Fibroblast of mammary gland (primary cell): ENCODE measurements at places on chromosomes 3 and 15.
A peak's percentile ranks its signal among the peaks of the same experiment; 100 is the strongest.

- DNase-seq = no peak
Measured at GRCh38 chr3:39180183-39180545, 12.2 kb downstream of the XIRP1 start.

DNA sequence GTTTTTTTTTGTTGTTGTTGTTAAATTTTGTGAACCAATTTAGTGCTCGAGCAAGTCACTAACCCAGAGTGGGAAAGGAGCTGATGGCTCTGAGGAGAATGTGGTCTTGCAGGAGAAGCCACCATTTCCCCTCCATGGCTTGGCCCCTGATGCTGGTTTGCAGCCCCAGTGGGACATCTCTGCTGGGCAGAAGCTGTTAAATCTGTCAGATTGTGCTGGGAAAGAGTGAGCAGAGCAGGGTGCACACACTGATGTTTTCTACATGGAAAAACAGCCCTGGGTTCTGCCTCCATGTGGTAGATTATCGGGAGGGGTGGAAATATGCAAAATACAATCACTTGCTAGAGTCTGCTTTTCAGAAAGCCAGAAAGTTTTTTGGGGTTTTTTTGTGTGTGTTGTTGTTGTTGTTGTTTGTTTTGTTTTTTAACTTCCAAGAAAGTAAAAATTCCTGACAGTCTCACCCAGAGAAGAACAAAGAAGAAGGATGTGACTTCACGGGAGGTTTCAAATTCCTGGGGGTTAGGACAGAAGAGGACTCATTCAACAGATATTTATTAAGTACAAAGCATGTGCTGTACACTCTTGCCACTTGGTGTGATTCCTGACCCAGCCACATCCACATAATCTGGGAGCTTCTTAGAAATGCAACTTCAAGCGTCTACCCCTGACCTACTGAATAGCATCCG, 133.7 kb downstream of the FOXB1 start:
- peak; percentile 8 for DNase-seq

DNA sequence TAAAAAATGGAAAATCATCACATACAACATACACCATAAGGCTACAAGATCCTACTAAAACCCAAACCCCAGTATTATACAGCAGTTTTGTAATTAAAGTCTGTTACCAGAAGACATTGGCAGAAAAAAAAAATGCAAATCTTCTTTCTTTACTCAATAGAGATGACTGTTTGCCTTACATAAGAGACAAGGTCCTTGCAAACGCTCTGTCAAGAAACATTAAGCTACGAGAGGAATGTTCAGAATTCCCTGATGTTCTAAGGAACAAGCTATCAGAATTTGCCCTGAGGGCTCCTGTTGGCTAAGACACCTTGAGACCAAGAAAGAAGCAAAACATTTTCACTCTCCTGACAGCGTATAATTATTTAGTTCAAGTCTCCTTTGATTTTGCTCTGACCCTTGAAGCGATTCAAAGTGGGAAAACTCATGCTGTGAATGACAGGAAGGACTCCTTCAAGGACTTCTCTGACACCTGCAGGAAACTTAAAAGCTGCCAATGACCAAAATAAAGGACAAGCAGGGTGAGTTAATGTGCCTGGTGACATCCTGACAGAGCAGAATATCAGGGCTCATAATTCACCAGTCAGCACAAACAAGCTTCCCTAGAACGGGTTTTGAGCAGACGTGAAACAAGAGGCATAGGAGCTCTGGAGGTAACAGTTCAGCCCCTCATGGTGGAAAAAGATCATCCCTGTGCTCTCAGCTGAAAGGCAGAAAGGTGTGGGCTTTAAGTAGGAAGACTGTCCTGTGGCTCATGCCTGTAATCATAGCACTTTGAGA, 2.5 kb downstream of the SCAMP2 start:
- DNase-seq = no peak

GRCh38 chr15:78301828-78302227, 2.4 kb upstream of the SKIC8 start:
- DNase-seq = no peak

- peak; percentile 12 for DNase-seq
Measured at GRCh38 chr3:178223876-178224275, 312.4 kb upstream of the KCNMB2 start.

GRCh38 chr15:50116477-50116876, 2.6 kb downstream of the ATP8B4 start:
- peak; percentile 76 for DNase-seq

DNA sequence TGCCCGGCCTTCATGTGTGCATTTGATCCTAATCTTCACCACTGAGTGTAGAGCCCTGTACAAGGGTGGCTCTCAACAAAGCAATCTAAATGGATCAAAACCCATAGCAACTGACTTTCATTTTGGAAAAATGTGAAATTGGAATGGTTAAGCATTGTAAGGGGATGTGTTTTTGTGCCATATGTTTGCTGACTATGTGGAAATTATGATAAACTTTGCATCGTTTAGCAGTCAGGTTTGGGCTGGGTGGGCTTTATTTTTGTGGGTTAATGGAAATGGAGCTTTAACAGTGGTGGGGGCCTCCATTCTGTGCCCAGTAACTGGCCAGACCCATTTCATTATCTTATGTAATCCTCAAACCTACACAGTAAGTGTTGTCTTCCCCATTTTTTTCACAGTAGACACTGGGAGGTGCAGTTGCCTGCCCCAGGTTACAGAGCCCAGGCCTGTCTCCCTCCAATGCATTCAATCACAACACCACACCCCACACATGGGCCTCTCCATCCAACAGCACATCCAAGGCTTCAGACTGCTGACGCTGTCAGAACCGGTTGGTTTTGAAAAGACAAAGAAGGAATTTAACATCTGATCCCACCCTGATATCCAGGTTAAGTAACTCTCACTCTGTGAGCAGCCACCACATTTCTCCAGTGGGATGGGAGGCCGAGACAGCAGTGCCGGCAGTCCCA, 136.3 kb upstream of the ABHD17C start:
- no peak for DNase-seq

DNA sequence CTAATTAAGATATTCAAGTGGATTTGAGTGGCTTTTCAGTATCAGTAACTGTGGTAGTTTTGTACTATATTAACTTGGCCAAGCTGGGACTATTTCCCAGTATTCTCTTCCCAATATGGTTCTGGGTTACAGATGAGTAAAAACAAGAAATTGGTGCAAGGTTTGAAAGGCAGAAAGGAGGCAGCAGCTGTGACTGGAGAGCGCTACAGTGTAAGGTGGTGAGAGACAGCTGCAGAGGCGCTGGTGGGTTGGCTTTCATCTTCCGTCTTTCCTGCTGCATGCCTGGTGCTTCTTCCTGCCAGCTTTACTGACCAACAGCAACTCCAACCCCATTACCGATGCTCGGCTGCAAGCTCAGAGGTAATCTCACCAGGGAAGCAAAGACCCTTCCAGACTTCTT, 9.8 kb downstream of the DPH3 start:
- DNase-seq = no peak

DNA sequence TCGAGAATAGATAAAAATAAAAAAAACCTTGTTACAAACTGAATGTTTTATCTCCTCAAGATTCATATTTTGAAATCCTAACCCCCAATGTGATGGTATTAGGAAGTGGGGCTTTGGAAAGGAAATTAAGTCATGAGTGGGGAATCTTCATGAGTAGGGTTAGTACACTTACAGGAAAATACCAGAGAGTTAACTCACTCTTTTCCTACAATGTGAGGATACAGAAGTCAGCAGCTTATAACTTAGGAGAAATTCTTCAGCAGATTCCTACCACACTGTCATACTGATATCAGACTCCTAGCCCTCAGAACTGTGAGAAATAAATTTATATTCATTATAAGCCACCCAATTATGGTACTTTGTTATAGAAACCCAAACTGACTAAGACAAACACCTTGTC, 453.1 kb downstream of the GBE1 start:
- DNase-seq = peak; percentile 9

DNA sequence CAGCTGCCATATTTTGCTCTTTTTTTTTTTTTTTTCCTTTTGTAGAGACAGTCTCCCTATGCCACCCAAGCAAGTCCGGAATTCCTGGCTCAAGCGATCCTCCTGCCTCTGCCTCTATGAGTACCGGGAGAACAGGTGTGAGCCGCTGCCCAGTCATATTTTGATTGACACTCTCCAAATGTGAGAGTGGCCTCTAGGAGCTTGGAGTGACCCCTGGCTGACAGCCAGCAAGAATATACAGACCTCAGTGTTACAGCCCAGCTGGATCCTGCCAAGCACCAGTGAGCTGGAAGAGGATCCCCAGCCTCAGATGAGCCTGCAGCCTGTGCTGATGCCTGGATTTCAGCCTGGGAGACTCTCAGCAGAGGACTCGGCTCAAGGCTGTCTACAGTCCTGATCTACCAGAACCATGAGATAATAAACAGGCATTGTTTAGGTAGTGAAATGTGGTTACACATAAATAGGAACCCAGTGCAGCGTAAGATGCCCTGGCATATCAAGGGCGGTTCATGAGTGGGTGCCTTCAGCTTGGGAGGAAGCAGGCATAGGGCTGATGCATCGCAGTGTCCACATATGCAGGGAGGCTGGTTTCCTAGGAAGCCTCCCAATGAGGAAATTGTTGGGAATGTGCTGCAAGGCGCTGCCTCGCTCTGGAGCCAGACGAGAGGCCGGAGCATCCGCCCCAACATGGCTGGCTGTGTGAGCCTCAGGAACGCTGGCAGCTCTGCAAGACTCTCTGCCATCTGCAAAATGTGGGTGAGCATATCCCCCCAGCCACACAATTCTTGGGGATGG, 38.9 kb upstream of the ATP10A start:
- no peak for DNase-seq

DNA sequence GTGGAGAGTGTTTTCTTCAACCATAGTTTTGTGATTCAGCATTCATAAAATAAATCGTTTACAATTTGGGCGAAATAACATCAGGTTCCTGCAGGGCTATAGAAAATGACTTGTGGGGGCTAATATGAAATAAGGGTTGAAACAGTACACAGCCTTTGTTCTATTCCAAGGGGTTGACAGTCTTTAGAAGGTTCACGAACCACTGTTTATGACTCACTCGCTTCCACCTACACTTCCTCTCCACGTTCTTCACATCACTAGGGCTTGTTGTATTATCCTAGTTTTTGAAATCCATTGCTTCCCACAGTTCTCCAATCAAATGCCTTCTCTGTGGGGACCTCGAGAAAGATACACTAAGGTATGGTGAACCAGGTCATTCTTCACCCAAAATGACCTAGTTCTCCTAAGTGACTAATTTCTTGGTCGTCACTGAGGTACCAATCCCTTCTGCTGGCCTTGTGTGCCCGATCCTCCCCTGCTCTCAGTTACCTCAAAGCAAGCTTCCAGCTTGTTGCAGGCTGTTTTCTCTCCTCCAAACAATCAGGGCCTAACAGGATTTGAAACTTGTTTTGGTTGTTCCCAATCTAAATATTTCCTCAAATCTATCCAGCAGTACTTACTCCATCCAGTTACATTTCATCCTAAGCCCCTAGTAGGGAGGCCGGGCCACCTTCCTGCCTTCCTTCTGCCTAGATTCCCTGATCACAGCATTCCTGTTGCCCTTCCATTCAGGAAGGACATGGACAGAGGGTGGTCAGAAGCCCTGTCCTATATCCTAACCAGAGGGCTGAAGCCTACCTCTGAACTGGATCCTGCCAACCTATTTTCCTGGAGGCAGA, 23.1 kb upstream of the TBL1XR1 start:
- DNase-seq = no peak

- no peak for DNase-seq
Measured at GRCh38 chr3:128808672-128809071, 70.7 kb upstream of the ACAD9 start.

- DNase-seq = no peak
Measured at GRCh38 chr15:23787346-23788105, 100.4 kb upstream of the NDN start.

DNA sequence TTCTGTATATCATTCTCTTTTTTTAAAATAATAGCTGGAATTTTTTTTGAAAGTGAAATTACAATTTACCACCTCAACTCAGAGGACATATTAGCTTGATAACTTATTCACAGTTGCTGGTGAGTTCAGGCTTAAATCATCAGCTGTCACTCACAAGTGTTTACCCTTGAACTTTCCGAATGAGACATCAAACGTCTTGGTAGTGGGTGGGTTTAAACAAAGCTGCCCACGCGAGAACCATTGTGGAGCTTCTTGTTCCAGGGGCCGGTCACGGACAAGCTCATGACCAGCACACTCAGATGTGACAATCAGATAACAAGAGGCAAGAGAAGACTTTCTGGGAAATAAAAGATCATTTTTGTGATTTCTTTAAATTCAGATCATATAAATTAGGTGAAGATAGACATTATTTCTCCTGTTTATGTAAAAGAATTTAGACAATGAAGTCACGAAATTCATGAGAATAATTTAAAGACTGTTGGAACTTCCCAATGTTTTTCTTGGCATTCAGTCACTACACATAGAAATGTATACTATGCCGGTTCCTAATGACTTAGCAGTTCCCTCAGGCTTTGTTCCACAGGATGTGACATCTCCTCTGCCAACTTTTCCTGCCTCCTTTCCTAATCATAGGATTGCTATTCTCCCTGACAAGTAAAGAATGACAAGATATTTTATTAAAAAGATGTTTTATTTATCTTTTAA, 29.3 kb downstream of the BTD start:
- DNase-seq = peak; percentile 77

DNA sequence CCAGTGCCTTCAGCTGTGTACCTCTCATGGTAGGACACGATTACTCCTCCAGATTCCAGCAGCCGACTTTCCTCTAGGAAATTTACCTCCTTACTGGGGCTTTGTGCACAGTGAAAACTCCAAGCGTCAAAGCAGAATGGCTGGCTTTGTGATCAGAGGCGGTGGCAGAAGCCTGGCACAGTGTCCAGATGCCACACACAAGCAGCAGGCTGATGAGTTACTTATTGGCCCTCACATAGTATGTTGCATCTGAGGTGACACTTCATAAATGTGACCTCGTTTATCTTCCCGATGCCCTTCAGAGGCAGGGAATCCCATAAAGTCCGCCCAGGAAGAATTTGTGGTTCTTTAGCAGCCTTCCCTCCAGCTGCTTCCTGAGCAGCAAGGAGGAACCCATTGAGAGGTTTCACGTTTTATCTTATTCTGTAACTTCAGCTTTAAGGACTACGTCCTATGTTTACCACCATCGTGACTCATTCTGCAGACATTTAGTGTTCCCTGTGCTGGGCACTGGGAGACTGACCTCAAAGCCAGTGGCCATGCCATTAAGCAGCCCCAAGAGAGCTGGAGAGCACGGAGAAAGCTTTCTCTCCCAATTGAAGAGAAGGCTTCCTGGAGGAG, 107.1 kb upstream of the C15orf61 start:
- peak; percentile 53 for DNase-seq

GRCh38 chr3:87298111-87298718, 21.8 kb upstream of the POU1F1 start:
- peak; percentile 45 for DNase-seq

- no peak for DNase-seq
Measured at GRCh38 chr15:66852064-66852905, 150.2 kb downstream of the SMAD6 start.
